ENCODE measurements at places on chromosomes 6 and 20.
A peak's percentile ranks its signal among the peaks of the same experiment; 100 is the strongest.

GRCh38 chr20:62952373-62952967 lies at the start of gene SLC17A9:
TSS of gene SLC17A9 (plus strand) at chr20:62952709. CDS start at chr20:62952831, 122 bp downstream.
- DNase-seq, result peak; percentile 87

DNA sequence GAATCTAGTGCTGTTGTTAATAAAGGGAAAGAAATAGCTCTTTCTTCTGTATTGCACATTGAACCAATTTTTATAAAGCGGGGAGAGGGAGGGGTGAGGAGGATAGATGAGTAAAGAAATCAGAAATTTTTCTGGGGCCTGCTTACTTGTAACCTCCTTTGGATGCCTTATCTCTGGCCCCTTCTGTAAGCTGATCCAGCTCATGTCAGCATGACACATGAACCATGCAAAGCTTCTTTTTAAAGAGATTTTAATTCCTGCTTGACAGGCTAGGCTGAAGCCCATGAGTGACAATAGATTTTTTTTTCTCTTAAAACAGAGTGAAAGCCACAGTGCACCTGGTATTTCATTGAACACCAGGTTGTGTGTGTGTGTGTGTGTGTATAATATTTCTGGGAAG lies 325.3 kb downstream of the PRL start:
- DNase-seq, result no peak

- DNase-seq, result no peak
Observed at GRCh38 chr6:43624786-43625288, 4.2 kb downstream of the GTPBP2 start.

- DNase-seq, result no peak
Observed at GRCh38 chr6:72703093-72703492, 81.2 kb downstream of the KCNQ5 start.

GRCh38 chr6:105442369-105442768 lies 39.5 kb upstream of the PREP start:
- no peak for DNase-seq

DNA sequence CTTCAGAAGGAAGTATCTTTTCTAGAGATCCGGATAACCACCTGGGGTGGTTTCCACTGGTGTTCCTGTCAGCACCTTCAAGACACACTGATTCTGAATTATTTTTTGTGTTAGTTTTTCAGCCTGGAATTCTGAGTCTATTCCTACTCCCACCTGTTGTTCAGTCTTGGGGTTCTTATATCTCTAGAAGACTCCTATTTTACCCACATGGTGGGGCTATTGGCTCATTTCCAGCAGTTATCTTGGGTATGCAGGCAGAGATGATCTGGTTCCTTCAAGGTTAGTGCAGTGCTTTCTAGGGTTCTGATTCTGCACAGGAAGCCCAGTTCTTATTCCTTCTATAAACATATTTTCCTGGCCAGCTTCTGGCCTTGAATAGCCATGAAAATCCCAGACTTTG lies 175.6 kb upstream of the PDE7B start:
- no peak for DNase-seq

DNA sequence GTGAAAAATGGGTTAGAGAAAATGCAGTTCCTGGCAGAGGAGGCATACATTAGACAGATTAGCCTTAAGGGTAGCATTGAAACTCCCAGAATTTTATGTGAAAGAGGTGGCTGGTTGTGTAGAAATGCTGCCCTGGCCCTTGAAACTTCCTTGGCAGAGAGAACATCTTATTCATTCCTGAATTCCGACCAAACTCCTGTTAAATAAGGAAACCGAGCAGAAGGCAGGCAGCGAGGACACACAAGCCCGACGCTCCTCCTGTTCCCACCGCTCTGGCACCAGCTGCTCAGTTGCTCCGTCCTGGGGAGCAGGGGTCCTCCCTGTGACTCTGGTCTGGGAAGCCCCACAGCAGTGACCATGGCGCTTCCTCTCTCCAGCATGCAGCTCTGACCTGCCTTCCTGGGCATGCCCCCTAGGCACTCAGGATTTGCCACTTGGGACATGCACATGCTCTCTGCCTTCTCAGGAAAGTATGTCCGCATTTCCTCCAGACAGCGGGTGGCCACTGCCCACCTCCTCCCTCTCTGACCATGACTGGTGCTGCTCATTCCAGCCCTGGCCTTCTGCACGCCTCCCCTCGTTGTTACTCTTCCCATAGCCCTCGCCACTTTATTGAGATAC lies 35.2 kb upstream of the CLDN20 start:
- DNase-seq, result no peak

GRCh38 chr6:168632694-168633093 lies 191.7 kb downstream of the SMOC2 start:
- DNase-seq, result no peak

GRCh38 chr20:1938464-1939269 lies 43.5 kb downstream of the SIRPA start:
- no peak for DNase-seq

GRCh38 chr6:89611666-89612065 lies 26.9 kb downstream of the LYRM2 start:
- DNase-seq, result no peak

DNA sequence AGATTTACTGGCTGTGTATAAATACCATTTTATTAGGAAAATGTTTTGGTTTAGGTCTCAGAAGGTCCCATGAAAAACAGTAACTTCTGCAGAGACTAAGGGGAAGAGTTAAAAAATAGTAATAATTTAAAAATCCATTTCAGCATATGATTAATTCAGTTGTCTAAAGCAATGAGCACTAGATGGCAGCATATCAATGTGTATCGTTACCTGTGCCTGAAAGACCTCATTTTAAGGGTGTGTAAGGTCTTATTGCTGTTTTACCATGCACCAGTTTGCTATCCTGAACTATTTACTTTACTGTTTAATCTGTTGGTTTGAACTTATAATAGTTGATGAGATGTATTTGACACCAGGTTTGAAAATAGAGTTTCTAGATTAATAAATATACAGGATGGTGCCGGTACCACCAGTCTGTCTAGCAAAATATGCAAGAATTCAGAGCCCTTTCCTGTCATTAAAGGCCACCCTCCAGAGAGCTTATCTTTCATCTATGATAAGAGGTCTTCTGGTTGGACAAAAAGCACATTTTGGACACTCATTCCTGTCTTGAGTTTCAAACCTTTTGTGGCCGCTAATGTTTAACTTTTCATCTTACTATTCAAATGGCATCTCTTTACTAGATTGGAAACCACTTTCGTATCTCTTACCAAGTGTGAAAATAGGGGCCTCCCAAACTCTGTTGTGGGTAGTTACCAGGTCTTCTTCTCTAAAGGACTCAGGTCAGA lies 8.9 kb upstream of the AHI1 start:
- DNase-seq, result no peak

- no peak for DNase-seq
Observed at GRCh38 chr6:137683916-137684315, 183.1 kb upstream of the TNFAIP3 start.

GRCh38 chr20:2795451-2795850 lies 5.0 kb downstream of the CPXM1 start:
- no peak for DNase-seq

- DNase-seq, result no peak
Observed at GRCh38 chr20:46557231-46557956, 6.9 kb upstream of the OCSTAMP start.

DNA sequence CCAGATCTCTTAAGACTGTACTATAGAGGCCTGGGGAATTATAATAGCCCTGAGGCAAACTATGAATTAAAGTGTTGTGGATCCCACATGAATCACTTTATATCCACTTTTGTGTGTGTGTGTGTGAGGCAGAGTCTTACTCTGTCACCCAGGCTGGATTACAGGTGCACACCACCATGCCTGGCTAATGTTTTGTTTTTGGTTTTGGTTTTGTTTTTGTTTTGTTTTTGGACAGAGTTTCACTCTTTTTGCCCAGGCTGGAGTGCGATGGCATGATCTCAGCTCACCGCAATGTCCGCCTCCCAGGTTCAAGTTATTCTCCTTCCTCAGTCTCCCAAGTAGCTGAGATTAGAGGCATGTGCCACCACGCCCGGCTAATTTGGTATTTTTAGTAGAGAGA lies 32.2 kb upstream of the MICB start:
- DNase-seq, result no peak

DNA sequence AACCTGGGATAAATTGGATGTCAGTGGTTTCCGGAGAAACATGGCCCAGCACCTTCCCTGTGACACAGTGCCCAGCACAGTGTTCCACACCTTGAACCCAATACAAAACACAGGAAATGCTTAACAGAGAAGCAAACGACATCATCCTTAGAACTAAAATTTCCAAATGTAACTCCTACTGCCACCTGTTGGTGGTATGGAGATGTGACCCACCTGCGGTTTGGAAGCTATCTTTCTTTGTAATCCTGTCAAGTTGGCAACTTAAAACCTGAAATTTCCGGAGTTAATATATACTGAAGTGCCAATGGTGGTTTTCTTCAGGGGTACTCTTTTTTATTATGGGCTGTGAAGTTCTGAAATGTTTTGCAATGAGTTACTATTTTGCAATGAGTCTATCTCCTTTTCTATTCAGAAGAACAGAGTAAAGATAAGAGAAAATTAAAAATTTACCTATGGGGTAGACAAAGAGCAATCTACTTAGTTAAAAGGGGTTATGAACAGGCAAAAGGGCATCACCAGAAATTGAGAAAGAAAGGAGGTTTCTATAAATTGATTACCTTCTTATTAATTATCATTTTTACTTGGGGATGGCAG lies 658.8 kb downstream of the PTPRT start:
- no peak for DNase-seq

- peak; percentile 17 for DNase-seq
Observed at GRCh38 chr6:170093658-170094596, 197.0 kb downstream of the DLL1 start.

DNA sequence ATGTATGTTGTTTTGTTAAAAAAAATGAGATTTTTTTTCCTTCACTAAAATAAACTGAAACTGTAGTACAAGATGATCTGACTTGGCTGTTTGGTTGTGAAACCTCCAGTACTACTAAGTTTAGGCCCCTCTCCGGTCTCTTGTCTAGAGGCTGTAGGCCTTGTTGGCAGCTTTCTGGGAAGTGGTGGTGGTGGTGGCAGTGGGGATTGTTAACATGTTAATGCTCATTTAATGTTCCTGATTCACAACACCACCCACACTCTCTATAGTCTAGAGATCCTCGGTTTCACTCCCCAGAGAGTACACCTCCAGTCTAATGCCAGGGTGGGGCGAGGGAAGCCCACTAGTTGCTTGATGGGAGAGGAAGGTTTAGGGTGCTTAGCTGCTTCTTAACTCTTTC lies 24.1 kb downstream of the STK4 start:
- DNase-seq, result no peak

DNA sequence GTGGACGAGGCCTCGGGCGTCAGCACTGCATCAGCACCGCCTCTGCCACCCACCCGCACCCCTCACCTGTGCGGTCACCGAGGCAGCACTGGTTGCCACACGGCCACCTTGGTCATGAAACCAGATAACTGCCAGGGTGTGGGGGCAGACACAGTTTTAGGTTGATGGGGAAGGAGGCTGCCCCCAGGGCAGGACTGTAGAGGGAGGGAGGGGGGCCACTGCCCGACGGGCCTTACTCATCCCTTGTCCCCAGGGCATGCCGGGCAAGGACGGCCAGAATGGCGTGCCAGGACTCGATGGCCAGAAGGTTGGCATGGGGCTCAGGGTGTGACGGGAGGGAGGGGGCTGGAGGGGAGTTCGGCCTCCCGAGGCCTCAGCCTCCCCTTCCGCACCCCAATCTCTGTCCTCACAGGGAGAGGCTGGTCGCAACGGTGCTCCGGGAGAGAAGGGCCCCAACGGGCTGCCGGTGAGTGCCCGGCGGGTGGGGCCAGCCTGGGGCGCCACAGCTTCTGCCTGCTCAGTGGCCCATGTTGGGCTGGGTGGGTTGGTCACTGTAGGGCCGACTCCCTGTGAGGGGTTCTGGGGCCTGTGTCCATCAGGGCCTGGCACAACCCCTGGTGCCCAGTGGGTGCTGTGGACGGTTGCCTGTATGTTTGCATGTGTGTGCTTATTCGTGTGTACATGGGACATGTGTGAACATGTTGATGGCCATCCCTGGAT lies 11.8 kb downstream of the COL9A3 start:
- DNase-seq, result no peak

GRCh38 chr6:26223650-26224546 lies 136.7 kb downstream of the HFE start:
- DNase-seq, result peak; percentile 62

DNA sequence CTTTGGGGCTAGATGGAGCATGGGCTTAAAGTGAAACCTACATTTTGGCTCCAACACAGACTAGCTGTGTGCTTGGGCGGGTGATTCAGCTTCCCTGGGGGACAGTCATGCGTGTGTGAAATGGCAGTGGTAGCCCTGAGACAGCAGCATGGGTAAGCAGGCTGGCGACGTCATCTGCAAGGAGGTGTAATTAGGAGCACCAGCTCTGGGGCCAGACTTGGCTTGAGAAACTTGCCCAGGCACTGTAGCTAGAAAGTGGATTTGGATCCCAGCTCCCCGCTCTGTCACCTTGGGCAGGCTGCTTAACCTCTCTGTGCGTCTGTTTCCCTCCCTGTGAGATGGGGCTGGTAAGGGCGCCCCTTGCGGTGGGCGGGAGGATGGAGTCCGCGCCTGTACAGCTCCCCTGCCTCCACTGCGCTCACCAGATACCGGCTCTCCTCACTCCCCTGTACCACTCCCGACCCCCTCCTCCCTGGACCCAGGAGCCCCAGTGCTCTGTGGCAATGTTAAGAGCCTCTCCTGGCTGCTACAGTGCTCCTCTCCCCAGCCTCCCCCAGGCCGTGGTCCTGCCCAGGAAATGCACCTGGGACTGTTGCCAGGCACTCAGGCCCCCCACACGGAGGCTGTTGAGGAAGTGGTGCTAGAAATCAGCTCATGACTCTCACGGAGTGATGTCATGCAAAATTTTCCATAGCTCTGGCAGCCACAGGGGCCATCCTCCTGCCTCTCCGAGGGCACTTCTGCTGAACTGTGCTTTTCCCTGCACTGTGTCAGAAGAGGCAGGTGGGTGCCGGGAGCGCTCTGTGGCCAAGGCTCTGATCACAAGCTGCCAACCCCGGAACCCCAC lies 44.6 kb downstream of the SYNJ2 start:
- DNase-seq, result peak; percentile 91

GRCh38 chr20:19254956-19255355 lies 42.5 kb downstream of the SLC24A3 start:
- DNase-seq, result no peak

- DNase-seq, result no peak
Observed at GRCh38 chr20:24163506-24163905, 174.9 kb upstream of the GGTLC1 start.

DNA sequence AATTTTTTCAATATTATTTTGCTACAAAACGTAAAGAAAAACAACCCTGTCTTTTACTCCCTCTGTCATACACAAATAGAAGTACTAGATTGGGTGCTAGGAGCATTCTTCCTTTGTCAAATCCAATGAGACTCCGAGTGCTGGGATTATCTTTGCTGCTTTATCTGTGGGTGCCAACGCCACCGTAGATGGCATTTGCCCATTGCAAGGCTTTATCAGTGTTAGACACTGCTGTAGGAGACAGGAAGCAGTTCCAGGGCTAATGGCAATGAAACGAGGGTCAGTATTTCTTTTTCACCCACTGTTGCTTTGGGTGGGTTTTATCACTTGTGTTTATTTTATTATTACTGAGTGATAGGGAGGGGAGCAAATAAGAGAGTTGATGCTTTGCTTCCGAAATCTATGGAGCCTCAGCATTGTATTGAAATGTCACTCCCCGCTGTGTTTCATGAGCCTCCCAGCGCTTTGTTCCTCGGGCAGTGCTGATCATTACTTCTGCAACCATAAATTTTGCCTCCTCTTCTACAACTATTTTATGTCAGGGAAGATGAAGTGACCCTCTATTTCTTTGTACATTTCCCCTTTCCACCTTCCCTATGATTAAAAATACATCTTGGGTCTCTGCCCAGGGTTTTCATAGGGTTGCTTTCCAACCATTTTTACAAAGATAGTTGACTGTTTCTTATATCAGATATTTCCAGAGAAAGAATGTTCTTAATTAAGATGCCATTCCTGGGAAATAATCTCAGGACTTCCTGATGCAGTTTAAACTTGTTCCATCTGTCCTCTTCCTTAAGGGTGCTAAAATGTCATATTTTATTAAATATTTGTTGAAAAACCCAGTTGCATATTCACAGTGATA lies 86.7 kb upstream of the LAMP5 start:
- DNase-seq, result no peak

All from left cardiac atrium (tissue), 4 donors.